ENCODE measurements at places on chromosomes 3 and 15.

- DNase-seq: no peak
These were observed 46.6 kb downstream of the APH1B start for GRCh38 chr15:63323798-63324563.

- no peak for DNase-seq
These were observed 375.0 kb downstream of the MECOM start for GRCh38 chr3:169288553-169288952.

DNA sequence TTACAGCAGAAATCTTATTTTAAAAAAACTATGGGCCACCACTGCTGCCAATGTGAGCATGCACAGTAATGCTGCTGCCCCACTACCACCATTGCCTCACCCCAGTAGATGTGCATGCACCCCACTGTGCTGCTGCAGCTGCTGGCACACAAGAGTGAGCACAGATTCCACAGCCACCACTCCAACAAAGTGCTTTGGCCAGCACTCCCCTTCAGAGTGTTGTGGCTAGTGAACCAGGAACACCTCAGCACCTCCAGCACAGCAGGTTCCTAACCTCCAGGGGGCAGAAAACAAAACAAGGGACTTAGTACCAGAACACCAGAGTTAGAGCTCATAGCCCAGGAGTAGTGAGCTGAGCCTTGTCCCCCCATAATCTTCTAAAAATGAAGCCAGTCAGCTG, 629.6 kb downstream of the PYDC2 start:
- peak; percentile 23 for DNase-seq

DNA sequence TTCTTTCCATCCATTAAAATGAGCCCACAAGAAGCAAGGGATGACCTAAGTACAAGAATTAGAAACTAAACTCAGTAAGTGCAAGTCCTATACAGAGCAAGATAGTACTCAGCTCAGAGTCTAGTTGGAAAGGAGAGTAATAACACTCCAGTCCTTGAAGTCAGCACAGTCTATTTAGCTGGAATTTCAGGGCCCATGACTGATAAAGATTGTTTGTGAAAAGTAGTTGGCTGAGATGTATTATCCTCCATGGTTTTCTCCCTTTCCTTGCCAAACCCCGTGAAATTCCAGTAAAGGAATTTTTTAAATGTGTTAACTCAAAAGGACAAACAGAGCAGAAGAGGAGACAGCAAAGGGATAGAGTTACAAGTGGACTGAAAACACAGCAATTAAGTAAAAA, 127.2 kb upstream of the STT3B start:
- DNase-seq: no peak

GRCh38 chr3:123126031-123126430, 59.2 kb downstream of the PDIA5 start:
- DNase-seq: no peak

GRCh38 chr3:99439892-99440291, 198.5 kb upstream of the COL8A1 start:
- no peak for DNase-seq

GRCh38 chr3:37926611-37927010, 64.0 kb upstream of the VILL start:
- no peak for DNase-seq

- DNase-seq: no peak
These were observed 107.0 kb upstream of the RPL32 start for GRCh38 chr3:12948371-12948770.

- no peak for DNase-seq
These were observed 468.3 kb downstream of the GBE1 start for GRCh38 chr3:81293156-81293555.
